ENCODE measurements at places on chromosomes 7 and 10.

DNA sequence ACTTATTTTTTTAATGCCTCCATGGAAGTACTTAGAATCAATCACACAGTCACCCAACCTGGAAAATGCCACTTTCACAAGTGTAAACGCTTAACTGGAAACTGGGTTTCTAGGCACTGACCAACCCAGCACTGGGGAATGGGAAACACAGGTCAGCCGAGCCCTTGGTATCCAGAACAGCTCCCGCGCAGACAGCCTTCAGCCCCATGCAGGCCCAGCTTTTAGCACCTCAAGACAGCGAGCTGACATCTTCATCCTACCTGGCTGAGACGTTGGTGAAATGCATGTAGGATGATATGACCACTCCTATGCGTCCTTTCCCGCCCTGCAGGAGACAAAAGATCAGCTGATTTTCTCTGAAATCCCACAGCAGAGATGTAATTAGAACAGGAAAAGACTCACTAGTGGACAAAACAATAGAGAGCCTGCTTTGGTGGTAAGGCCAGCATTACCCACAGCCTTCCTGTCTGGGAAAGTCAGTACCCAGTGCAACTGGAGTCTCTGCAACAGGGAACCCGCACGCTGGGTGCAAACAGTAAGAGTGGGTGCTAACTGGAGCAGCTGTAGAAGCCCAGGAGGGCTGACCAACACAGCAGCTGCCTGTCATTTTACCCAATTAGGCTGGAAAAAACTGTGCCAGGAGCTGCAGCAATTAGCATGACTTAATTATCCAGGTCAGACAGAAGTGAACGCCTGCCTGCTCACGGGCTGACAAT is 153.7 kb downstream of the TNS3 start:
- DNase-seq = no peak

GRCh38 chr7:269721-270120 is 20.2 kb upstream of the FOXL3 start:
- no peak for DNase-seq

DNA sequence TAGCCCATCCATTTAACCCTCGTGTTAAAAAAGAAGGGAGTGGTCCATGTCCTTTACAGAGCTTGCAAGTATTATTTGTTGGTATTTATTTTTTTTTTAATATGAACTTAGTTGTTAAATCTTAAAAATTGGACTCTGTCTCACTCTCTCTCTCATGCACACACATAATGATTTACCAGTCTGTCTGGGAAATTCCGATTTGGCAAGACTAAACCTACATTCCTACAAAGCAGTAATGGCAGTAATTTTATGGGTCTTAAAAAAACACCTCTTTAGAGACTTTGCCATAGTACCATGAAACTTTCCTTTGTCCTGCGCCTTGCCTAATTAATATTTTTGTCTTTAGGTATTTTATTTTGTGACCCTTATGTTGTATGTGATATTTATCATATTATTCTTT is 239.5 kb upstream of the PPP1R3A start:
- no peak for DNase-seq

- no peak for DNase-seq
Measured at GRCh38 chr10:124300224-124300623, 118.5 kb downstream of the OAT start.

- DNase-seq = no peak
Measured at GRCh38 chr10:18955061-18955460, 93.5 kb upstream of the MALRD1 start.

GRCh38 chr7:18895456-18895855 is 222.0 kb downstream of the TWIST1 start:
- no peak for DNase-seq

DNA sequence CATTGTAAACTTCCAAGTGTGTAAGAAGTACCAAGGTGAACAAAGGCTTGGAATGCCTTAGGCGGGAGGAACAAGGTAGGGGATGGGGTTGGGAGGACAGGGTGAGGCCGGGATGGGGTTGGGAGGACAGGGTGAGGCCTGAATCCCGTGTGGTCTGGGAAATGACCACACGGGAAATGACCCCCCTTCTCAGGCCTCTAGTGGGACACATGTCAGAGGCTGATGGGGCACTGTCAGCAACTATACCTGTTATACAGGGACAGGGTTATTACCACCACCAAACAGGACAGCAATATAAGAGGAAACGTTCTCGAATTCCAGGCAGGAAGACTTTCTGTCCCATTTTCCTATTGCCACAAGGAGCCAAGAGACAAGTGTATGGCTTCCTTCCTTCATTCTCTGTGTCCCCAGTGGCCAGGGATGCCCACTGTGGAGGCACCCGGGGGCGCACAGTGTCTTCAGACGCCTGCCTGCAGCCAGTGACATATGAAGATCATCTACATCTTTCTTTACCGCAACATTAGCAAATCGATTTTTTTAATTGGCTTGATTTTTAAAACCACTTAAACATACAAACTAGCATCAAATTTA is 1.3 kb downstream of the MKI67 start:
- no peak for DNase-seq

DNA sequence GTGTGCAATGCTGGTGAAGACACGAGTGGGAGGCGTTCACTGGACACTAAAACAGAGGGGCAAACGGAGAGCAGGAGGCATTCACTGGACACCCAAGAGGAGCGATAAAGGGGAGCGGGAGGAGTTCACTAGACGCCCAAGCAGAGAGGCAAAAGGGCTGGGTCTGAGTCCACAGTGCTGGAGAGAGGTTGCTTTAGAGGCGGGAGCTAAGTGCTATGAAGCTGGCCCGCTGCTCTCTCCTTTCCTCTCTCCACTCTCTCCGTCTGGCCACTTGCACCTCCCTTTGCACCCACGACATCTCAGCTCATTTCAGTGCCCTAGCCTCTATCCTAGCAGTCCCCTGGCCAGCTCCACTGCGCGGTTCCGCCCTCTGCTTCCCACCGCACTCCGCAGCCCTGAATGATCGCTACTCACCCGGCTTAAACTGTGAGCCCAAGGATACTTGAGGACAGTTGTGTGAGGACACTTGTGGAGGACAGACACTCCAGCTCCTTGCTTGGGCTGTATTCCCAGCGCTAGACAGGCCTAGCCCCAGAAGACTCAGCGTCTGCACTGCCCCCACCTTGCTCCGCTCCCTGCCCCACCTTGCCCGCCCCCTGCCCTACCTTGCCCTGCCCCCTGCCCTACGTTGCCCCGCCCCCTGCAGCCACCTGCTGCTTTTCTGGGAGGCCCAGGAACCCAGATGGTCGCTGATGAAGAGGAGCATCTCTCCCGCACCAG is 78.8 kb upstream of the CPXM2 start:
- no peak for DNase-seq

DNA sequence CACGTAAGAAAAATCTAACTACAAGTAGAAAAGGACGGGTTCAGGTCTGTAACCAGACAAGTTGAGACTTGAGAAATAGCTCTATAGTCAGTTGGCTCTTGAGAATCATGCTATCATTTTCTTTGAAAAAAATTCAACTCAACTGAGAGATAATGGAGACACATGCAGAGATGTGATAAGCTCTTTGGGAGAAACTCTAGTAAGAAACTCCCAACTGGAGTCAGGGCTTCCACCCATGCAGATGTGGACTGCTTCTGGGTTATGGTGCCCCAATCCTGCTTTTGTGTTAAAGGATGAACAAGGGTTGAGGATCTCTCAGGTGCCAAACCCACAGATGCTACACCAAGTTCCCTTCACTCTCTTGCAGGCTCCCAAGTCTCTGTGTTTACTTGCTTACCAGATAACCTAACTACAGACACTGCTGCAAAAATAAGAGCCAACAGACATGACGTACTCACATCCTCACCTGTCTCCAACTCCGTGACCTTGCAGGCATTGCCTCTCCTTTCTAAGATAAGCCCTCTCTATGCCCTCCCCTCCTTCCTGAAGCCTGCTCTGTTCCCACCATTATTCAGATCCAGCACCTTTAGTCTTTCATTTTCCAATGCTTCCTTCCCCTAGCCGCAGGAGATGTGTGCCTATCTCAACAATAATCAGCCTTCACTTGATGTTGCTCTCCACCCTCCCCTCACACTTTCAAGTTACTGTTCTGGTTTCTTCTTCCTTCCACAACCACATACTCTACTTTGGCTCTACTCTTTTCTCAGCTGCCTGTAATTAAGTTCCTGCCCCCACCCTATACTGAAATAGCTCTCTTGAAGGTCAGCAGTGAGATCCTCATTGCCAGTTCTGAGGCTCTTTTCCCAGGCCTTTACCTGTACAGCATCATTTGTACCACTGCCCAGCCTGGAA is 130.0 kb downstream of the ICA1 start:
- DNase-seq = no peak

DNA sequence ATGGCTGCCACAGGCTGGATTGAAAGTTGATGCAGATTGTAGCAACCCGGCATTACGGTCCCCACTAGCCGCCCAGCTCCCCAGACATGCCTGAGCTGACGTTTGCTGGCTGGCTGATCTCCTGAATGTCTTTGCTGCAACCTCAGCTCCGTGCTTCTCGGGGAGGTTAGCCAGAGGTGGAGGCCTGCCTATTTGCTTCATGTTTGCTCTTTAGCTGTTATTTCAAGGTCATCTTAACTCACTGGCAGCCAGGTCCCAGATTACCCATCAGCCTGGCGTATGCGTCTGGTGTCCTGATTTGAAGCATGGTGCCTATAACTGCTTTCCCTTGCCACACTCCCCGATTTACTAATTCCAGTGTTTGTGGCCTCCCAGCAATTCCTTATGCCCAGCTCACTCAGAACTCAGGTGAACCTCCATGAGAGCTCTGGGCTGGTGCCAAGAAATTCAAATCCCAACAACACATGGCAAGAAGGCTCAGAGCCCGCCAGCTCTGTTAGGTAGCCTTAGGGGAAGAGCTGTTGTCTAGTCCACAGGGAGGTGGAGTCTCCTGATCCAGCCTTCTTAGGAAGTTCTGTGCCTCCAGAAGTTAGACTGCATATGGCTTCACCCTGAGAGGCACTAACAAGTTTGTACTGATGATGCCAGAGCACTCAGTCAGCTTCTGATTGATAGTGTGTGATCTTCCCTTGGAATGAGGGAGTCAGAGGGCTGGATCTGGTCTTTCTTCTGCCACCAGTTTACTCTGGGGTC is 69.7 kb upstream of the EXOC4 start:
- no peak for DNase-seq

- DNase-seq = no peak
Measured at GRCh38 chr7:149727053-149727898, 46.1 kb downstream of the ZNF467 start.

DNA sequence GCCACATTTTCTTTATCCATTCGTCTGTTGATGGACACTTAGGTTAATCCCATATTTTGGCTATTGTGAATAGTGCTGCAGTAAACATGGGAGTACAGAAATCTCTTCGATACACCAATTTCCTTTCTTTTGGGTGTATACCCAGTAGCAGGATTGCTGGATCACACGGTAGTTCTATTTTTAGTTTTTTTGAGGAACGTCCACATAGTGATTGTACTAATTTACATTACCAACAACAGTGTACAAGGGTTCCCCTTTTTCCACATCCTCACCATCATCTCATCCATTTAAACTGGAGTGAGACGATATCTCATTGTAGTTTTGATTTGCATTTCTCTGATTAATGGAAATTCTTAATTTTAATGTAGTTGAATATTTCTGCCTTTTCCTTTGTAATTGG is 19.3 kb downstream of the VKORC1L1 start:
- DNase-seq = no peak

GRCh38 chr10:80750268-80750667 is 212.6 kb downstream of the SH2D4B start:
- DNase-seq = no peak

DNA sequence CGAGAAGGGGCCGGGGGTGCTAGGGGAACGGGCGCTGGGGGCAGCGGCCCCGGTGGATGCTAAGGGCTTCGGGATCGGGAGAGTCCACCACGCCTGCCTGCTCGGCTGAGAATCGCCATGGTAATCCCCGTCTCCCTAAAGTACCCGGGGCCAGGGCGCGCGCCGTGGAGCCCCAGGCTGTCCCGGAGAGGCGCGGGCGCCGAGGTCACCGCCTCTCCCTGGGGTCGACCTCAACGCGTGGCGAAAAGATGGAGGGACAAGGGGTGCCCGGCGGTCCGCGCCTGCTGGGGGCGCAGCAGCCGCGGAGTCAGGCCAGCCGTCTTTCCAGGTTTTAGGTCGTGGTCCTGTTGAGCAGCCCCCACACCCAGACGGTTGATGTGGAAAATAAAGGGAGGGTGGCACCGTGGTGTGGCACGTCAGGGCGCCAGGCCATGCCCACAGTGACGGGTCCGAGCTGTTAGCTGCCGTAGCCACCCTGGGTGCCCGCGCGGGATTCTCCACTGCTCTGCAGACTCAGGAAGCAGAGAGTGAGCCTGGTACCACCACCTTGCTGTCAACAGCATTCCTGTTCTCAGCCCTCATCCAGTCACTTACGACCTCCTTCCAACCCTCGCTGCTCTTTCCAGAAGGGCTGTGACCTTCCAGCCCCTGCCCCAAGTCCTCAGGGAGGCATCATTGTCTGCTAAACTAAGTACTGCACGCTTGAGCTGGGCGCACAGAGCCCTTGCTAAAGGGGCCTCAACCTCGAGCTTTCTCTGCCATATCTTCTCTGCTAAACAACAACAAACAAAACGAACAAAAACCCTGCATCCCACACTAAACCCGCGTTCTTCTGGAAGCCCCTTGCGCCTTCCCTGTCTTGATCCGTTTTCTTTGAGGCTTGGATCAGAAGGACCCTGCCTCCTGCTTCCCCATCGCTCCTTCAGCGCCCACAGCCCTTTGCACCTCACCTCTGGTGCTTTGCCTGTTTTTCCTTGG is 666 bp downstream of the SMKR1 start:
- no peak for DNase-seq

DNA sequence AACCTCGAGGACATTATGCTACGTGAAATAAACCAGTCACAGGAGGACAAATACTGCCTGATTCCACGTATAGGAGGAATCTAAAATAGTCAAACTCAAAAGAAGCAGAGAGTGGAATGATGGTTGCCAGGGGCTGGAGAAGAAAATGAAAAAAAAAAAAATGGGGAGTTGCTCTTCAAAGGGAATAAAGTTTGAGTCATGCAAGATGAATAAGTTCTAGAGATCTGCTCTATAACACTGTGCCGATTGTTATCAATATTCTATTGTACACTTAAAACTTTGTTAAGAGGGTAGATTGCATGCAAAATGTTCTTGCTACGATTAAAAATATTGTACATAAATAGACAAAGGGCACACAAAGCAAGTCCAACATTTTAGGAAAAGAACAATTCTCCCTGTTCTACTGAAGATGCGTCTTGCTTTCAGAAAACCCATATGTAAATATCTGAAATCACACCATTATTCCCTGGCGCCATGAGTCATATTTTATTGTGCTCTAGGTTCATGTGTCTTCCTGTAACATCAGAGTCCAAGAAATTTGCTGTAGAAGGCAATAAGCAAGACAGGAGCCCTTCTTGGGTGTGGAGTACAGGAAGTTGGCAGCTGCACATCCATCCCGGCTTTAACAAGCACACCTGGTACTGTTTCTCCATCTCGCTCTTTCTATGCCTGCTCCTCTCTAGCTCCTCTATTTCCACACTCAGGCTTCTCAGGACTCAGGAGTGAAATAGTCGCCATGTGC is 145.9 kb downstream of the GFRA1 start:
- no peak for DNase-seq

DNA sequence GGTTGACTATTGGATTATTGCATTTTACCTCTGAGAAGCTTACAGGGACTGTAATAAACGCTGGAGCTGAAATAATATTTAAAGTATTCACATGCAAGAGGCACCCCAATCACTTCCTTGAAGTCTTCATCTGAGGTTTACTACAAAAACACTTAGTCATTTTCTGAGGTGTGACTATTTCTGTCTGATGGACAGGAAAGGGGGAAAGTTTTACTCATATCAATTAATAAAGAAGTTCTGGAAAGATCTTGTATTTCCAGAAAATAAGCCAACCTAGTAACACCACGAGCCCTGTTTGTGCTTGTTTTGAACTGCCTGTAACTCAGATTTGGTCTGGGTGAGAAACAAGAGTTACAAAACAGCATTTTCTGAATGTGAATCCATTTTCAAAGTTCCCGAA is 63.9 kb upstream of the PRKCQ start:
- DNase-seq = no peak
